Lung microvascular endothelial cell (primary cell): ENCODE measurements at places on chromosomes 7 and 10. TPM values are rescaled to one million over a fixed set of nuclear protein-coding genes. Genes with fewer than 3 reads are reported as not detected.

Gene SBDS
- 53.6 and 100 TPM in 2 replicates for total RNA-seq

- DNase-seq: no peak
Observed at GRCh38 chr7:105599551-105599950, 18.3 kb upstream of the EFCAB10 start.

- DNase-seq: no peak
Observed at GRCh38 chr7:75906991-75907667, 7.8 kb upstream of the POR start.

GRCh38 chr10:93820434-93820833 is 62.7 kb downstream of the LGI1 start:
- no peak for DNase-seq

Gene PCLO
- 0.87 and 2.6 TPM in 2 replicates for total RNA-seq

GRCh38 chr7:91691865-91692264 is 188.6 kb downstream of the MTERF1 start:
- no peak for DNase-seq

- no peak for DNase-seq
Observed at GRCh38 chr7:112086496-112087254, 119.5 kb downstream of the DOCK4 start.

DNA sequence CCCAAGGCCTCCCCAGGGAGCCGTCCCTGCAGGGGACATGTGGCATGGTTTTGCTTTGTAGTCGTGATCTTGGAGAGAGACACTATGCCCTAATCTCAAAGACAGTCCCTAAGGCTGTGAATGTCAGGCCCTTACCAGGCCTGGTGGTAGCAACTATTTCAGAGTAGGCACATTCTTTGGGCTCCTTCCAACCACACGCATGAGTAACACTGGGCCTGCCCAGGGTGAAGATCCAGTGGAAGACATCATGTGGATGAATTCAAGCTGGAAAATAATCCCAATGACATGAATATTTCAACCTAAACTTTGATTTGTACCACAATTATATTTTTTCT is 39.5 kb upstream of the INSIG1 start:
- no peak for DNase-seq

Gene NPY
- total RNA-seq: not detected in 2 replicates

- DNase-seq: no peak
Observed at GRCh38 chr10:77682393-77683087, 44.9 kb upstream of the KCNMA1 start.

Gene SMNDC1
- 4.4 and 6.3 TPM in 2 replicates for total RNA-seq

Gene H2AZ2
- total RNA-seq: 196 and 217 TPM in 2 replicates
